Naive thymus-derived CD8-positive, alpha-beta T cell (primary cell): ENCODE measurements at places on chromosomes 3 and 15.

- no peak for DNase-seq
Observed at GRCh38 chr3:164326714-164327113, 751.6 kb downstream of the SI start.

GRCh38 chr3:12384451-12385233 is 95.8 kb downstream of the PPARG start:
- DNase-seq: no peak

DNA sequence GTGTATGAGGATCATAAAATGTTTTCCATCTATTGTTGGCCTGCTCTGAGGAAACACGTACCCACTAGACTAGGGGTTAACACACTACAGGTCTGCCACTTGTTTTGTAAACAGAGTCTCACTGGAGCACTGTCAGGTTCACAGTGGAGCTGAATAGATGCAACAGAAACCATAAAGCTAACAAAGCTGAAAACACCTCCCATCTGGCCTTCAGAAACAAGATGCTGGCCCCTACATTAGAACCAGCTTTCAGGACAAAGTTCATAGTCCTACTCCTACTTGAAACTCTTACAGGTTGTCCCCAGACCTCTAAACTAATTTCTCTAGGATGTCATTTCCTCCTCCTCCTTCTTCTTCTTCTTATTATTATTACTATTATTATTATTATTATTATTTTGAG is 42.3 kb downstream of the SNX4 start:
- DNase-seq: no peak

DNA sequence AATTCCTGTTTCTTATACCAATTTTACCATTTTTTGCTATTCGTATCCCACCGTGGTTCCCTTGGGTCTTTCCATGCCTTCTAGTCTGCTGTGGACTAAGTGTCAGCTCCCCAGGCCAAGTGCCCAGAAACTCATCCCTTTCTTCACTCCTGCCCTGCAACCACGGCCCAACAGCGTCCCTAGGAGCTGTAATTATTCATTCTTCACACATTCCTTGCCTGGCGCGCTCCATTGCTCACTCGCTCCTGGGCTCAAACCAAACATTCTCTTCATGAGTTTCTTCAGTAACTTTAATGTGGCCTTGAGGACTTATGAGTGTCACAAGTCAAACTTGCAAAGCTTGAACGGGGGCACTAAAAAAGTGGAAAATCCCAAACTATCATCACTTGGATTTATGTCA is 15.7 kb downstream of the GABRB3 start:
- DNase-seq: no peak

DNA sequence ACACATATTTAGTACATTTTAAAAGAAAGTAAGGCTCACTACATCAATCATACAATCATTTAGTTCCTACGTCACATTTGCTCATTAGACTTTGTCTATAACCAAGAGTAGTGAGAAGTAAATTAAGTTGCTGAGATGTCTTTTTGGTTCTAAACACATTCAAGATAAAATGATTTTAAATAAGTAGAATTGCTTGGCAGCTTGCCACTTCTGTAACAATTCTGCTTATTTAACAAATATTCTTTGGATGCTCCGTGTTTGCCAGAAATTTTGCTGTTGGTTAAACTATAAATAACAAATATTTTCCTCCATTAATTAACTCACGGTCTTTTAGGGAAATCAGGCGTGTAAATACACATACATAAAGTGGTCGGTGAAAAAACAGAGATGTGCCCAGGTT is 18.3 kb downstream of the SUCNR1 start:
- no peak for DNase-seq

DNA sequence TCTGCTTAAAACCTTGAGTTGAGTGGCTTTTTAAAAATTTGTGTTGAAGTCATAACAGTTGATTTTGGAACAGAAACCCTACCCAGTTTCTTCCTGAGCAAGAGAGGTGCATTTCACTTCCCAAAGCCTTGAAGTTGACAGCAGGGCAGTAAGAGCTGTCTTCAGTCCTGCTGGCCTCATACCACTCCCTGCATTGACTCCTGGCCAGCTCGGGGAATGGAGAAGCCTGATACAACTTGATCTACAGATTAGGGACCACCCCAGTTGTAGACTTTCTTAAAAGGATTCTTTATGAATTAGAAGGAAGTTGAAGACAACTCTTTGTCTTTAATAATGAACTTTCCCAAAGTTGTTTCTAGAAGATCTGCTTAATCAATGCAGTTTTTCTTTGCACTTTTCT is 90.6 kb upstream of the FLNB start:
- no peak for DNase-seq

DNA sequence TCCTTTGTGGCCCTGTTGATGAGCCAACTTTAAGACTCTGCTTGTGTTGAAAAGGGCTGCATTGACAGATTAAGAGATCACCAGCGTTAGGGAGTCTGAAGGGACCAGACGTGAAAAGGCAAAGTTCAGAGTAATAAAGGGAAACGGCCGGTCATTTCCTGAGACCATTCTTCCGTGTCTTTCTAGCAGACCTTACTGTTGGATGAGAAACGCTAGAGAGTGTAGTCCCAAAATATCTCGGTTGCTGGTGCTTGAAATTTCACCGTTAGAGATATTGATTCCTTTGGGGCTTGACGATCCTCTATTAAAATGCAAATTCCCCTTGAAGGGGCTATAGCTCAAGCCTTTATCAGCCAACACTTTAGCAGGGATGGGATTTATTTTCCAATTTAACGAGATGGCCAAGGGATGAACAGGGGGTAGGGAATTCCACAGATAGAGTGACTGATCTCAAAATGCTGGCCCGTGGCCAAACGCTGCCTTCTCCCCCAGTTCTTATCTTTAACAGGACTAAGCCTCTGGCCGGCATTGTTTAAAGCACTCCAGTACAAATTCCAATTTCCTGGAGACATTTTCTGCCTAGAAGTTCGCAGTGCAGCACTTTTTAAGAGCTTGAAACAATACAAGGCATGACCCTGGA is 250.4 kb downstream of the TJP1 start:
- DNase-seq: no peak

GRCh38 chr3:154967090-154967489 is 113.0 kb upstream of the MME start:
- no peak for DNase-seq

DNA sequence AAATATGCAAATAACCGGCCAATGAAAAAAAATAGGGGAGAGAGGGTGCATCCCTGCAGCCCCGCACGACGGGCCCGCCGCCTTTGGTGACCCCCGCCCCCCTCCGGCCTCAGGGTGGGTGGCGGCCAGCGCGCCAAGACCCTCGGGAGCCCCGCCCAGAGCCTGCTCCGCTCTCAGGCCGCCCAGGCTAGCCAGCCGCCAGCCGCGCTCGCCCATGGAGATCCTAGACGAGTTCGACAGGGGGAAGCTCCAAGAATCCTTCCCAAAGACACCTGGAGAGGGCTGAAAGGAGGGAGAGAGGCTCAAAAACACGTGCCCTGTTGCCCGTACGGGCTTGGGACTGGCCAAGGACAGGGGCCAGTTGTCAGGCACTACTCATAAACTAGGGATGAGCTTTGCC is 434.0 kb downstream of the NR2F2 start:
- no peak for DNase-seq

DNA sequence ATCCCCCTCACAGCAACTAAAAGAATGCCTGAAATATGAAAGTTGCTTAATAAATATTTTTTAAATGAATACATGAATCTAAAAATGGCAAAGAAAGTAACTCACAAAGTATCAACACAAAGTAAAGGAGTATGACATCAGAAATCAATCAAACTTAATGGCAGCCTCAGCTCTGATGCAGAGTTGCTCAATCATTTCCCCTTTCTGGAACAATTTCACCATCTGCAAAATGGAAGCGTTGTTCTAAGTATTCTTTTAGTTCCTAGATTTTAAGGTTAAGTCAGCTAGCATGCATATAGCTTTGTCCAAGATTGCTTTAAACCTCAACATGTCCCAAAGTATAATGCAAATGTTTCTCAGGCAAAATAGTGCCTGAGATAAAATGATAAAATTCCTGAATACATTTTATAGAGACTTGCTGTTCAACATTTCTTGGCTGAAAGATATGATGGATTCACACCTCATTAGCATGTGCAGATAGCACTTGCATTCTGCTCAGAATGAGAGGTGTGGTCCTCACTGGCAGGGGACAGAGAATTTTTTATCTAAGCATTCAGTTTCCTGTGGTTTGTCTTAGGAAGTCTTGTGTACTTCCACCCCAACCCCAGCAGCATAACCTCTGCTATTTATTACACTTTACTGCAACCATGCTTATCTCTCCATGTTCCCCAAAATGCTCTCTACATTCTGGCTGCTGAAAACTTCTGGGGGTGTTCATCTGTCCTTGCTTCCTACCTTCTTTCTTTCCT is 429.3 kb downstream of the GRM7 start:
- DNase-seq: no peak

- DNase-seq: no peak
Observed at GRCh38 chr3:169591983-169592644, 71.4 kb downstream of the MECOM start.
